BE2C (cell line): ENCODE measurements at places on chromosomes 4 and X.
A peak's percentile ranks its signal among the peaks of the same experiment; 100 is the strongest.

DNA sequence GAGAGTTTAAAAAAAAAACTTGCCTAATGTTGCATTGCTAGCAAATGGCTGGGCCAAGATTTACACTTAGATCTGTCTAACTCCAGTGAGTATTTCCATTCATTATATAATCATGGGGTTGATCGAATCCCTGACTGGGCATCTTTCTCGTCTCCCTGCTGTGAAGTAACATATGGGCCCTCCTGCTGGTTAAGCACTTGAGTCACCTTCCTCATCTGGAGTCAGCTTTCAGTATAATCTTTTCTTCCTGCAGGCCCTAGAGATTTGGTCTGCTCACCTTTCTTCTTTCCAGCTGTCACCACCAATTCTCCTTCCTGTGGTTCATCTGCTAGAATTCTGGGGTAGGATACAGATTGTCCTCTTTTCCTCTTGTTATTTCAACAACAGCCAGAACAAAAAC is 41.6 kb downstream of the TIGD2 start:
- DNase-seq, result no peak

DNA sequence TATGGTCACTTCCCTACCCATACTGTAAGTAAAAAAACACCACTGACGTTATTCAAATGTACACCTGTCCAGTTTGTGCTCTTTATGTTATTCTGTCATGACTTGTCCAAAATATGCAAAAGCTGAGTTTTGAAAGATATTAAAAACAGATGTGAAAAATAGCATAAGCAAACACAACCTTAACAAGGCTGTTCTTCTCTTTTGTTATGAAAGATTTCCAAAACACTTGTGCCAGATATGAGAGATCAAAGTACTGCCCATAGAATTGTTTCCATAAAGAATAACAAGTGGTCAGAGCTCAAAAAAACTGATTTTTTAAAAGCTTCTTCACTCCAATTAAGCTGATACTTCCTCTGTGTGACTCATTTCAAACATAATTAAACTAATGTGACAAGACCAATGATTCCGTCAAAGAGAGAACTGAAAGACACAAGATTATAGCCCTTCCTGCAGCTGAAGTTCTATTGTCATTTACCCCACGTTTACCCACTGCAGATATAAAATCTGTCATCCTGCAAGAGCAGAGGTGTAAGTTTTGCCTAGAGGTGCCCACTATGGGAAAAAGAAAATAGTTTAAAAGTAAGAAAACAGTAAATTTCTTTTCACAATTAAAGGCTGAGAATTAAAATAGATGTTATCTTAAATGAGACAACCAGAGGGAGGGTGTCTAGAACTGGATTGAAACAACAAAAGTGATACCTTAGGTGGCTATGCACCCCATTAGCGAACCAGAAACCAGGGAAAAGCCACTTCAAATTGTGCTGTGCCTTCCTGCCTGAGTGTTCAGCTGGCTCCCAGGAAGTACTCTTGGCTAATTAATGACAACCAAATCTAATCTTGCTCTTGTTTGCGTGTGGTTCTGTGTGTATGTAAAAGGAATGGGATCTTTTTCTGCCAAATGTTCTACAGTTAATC is 30.1 kb downstream of the RASSF6 start:
- DNase-seq, result no peak

DNA sequence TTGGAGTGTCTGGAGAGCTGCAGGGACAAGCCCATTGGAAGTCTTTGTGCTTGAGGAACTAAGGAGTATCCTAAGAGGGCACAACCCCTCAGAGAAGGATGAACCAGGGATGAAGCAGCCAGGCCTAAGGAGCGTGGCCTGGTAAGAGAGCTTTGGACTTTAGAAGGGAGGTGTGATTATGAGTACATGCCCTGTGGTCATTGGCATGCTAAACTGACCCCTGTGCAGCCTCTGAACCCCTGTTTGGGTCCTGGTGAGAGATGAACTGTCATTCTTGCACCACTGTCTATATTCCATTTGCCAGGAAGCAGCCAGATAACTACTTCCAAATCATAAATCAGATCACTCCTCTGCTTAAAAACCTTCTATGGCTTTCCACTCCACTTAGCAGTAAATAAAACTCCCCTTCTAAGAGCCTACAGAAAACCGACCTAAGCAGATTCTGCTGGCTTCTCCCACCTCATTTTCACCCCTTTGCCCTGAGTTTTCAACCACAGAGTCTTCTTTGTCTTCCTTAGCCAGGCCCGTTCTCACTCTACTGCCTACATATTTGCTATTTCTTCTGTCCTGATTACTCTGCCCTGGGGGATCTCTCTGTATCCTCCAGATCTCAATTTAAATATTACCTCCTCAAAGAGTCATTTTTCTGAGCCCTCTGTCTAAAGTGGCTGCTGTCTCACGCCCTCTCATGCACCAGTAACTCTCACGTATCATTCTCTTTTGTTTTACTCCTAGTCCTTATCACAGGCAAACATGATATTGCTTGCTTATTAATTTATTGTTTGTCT is 56.7 kb downstream of the MID1IP1 start:
- DNase-seq, result no peak

- DNase-seq, result no peak
These were observed at the start of gene TMEM156 for GRCh38 chr4:39032218-39033085. Gene TMEM156, minus strand, starts transcription at chr4:39032409. Its CDS starts 96 bp downstream, at chr4:39032313.

DNA sequence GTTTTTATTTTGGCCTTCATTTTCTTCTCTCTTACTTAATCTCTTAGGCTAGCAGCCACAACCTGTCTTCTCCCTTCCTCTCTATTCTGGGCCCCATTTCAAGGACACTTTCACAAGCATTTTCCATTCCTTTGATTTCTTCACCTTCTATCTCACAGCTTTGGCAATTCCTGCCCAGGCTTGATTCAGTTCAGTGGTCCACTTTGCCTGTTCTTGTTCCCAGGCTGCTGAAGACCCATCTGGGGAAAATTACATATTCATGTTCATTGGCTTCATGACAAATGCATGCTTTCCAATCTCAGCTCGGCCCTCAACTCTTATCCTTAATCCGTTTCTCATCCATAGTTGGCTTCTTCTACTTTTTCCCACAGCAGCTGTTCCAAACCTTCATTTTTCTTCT is 38.7 kb upstream of the LPAR4 start:
- DNase-seq, result no peak

- DNase-seq, result no peak
These were observed 29.4 kb downstream of the SASH3 start for GRCh38 chrX:129808829-129809796.

DNA sequence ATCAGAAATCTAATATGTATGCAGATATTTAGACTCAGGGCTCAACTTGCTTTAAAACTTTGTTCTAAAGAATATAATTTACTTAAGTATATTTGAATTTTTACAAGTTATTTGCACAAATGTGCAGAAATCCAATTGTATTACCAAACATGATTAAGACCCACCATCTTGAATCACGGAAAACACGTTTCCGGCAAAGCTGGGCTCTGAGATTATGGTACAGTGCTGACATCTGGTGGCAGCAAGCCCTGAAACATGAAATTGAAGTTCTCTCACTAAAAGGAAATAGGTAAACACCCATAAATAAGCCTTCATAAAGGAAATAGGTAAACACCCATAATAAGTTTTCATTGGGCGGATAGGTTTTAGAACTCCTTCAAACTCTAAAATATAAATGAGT is 98.3 kb upstream of the MAOA start:
- DNase-seq, result peak; percentile 47

DNA sequence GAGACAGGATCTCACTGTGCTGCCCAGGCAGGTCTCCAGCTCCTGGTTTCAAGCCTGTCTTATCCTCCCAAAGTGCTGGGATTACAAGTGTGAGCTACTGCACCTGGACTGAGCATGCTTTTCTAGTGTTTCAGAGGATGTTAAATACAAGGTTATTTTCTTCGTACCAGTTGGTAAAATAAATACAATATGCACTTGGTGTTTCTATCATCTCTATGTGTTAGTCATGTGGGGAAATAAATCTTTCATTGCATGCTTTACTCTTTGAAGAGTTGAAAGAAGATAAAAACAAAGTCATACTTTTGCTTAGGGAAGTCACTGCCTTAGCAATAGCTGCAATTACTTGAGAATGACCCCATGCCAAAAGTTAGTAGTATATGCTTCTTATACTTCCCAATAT is 162.3 kb downstream of the PCDH7 start:
- DNase-seq, result no peak

GRCh38 chrX:29746326-29746725 is 469.0 kb upstream of the MAGEB2 start:
- DNase-seq, result no peak

DNA sequence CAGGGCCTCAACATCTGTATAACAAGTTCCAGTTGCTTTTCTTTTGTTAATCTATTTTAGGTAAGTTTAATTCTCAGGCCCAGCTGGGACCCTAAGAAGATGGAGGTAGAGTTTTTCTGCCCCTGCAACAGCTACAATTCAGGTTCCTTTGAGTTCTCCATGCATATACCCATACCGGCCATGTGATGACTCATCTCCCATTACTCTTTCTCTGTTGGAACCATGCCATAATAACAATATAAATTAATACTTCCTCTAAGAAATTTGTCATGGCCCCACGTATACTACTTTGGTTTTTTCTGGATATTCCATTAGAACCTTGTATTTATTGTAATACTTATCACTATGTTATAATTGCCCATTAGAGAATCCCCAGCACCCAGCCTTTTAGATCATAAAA is 1.3 kb upstream of the INTU start:
- DNase-seq, result peak; percentile 13

DNA sequence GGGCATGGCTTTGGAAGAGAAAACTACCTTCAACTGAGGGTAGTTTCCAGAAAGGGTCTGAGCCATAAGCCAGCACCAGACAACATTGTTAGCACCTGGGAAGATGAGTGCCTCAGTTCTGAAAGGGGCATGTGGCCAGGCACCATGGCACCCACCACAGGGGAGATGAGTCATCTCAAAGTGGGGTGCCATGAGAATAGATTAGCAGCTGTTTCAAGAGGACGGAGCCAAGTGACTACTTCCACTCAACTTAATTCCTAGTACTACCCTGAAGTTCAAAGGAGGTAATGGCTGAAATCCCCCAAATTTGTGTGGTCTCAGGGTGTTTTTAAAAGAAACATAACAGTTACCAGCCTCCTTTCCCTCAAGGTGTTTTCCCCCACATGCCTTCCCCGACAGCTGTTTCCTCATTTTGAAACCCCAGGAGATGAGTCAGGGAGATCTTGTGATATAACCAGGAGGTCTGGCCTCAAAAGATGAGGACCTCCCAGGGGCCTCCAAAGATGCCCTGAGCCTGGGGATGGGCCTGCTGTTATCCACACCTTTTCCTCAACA is 27.8 kb upstream of the FTHL17 start:
- no peak for DNase-seq

DNA sequence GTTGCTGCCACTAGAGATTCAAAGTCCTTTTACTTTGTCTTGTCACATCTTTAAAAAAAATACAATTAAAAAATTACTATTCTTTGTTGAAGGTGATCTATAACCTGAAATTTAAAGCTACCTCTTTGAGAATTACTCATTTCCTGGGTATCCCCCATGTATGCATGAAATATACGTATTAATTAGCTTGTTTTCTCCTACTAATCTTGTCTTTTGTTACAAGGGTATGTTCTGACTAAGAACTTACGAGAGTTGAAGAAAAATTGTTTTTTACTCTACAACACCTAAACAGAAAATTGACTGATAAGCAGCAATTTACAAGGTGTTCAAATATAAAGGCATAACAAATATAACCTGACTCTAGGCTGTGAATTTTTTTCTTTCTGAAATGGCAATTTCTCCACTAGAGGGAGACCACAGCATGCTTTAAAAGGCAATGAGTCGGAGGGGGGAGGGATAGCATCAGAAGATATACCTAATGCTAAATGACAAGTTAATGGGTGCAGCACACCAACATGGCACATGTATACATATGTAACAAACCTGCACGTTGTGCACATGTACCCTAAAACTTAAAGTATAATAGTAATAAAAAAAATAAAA is 249.6 kb downstream of the OPHN1 start:
- DNase-seq, result peak; percentile 3

DNA sequence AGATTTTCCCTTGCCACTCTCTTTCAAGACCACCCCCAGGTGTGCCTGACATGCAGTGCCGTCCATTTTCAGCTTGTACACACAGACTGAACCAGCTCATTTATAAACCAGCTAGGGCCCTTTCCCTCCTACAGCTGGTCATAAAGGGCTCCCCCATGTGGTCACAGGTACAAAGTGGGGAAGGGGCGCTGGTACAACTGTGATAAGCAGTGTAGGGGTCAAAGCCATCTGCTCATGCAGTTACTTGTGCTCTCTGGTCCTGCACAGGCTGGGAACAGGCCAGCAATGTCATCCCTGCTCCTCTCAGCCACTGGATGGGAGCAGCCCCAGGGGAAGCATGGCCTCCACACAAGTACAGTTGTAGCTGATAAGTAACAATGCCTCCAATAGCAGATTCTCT is 20.6 kb downstream of the GABRQ start:
- no peak for DNase-seq

DNA sequence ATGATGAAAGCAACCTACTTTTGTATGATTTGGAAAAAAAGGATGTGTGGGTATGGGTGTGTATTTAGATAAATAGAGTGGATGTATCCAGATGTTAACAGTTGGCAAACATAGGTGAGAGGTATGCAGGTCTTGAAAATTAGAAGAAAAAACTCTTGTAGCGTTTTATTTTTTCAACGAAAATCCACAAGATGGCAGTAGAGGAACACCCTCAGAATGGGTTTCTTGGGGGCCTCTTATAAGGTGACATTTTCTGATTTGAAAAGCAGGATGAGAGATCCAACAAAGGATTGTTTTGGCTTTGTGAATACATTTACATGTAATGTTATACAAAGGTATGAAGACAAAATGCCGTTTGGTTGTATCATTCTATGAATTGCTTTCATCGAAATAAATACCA is 68.3 kb downstream of the FMR1NB start:
- no peak for DNase-seq

DNA sequence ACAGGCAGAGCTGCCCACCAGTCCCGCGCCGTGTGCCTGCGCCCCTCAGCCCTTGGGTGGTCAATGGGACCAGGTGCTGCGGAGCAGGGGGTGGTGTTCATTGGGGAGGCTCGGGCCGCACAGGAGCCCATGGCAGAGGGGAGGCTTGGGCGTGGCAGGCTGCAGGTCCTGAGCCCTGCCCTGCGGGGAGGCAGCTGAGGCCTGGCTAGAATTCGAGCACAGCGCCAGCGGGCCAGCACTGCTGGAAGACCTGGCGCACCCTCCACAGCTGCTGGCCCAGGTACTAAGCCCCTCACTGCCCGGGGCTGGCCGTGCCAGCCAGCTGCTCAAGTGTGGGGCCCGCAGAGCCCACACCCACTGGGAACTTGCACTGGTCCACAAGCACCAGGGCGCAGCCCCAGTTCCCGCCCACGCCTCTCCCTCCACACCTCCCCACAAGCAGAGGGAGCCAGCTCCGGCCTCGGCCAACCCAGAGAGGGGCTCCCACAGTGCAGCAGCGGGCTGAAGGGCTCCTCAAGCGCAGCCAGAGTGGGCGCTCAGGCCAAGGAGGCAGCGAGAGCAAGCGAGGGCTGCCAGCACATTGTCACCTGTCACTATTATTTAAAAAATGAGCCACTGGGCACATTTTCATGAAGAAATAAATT is 645.8 kb downstream of the CENPC start:
- no peak for DNase-seq

DNA sequence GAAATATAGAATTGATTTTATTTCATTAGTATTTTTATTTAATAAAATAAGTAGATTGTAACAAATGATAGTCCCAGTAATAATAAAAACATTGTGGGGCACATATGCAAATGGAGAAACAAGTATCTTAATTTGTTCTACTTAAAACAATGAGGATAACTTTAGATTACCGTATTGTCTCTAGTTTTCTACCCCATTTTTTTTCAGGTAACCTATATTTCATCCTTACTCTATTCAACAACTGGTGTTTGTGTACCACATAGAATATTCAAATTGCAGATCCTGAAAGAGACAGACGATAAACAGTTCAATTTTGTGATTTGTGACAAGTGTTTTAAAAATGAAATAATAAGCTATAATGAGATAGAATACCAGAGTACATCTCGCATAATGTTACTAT is 671.8 kb downstream of the GALNTL6 start:
- DNase-seq, result no peak
